ENCODE measurements at places on chromosomes 2 and 18.

GRCh38 chr2:218186355-218186766 is 19.6 kb upstream of the CXCR1 start:
- peak; percentile 80 for DNase-seq

DNA sequence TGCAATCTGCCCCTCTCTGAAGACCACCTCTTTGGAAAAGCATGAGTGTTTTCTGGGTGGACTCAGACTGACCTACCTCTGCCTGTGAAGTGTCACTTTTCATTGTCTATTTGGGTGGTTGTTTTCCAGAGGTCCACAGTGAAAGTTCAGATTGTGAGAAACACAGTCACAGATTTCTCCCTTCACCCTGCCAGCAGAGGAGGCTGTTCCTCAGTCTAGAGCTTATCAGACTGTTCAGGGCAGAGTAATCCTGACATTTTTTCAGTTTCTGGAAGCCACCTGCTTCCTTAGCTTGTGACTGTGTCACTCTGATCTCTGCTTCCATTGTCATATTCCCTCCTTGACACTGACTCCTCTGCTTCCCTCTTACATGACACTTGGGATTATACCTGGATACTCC is 55.4 kb upstream of the RMP24 start:
- no peak for DNase-seq

DNA sequence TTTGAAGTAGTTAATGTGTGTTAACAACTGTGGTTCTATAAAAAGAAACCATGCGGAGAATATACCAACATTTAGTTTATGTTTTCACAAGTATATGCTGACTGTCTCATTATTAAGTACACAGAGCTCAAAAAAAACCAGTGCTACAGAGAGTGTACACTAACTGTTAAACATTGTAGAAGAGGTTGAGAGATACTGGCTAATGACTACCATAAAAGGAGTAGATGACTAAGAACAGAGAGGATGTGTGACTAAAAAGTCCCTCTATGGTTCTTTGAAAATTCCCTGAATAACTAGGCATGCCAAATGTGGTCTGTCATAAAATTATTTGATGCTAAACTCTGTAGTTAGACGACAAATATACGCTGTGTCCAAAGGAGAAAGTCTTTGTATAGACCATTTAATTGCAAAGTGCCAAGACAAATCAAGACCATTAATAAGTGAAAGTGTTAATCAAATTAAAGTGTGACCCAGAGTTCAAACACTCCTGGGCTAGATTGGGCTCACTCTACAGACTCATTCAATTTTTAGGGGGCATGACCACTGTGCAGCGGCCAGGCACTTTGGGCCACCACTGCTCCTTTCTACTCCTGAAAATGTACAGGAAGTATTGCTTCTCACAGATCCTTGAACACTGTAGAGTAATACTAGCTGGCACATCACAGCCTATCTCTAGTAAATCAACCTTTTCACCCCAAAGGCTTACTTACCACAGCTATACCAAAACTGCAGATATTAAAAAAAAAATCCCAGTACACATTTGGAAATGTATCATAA is 45.1 kb upstream of the SERTAD2 start:
- DNase-seq: peak; percentile 25

- DNase-seq: no peak
Measured at GRCh38 chr2:103135679-103136078, 373.8 kb downstream of the TMEM182 start.

DNA sequence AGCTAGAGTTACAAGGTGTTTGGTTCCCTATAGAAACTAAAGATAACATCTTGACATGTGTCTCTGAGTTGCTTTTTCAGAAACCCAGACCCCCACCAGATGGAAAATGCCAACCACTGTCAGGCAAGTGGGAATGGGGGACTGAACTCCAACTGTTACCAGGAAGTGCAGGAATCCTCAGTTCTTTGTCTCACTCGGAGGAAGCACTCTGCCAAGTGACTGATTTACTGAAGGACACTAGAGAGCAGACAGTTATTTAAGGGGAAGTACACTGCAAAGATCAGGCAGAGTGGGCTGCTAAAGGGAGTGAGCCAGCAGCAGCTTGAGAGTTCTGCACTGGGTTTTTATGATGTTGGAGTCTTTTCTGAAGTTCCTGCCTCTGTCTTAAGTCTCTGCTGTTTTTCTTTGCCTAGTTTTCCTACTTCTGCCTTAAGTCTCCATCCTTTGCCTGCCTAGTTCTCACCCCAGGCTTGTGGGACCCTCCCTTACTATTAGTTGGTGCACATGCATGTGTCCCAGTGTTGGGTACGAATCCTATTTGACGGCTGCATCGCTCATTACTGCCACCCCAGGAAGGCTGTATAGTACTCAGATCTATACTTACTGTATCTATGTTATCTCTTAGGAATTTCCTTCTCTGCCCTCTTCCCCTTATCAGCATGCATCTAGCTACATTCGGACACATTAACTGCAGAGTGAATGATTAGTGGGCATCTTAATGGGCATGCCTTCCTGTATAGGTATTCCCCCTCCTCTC is 97.1 kb downstream of the TEX51 start:
- no peak for DNase-seq

DNA sequence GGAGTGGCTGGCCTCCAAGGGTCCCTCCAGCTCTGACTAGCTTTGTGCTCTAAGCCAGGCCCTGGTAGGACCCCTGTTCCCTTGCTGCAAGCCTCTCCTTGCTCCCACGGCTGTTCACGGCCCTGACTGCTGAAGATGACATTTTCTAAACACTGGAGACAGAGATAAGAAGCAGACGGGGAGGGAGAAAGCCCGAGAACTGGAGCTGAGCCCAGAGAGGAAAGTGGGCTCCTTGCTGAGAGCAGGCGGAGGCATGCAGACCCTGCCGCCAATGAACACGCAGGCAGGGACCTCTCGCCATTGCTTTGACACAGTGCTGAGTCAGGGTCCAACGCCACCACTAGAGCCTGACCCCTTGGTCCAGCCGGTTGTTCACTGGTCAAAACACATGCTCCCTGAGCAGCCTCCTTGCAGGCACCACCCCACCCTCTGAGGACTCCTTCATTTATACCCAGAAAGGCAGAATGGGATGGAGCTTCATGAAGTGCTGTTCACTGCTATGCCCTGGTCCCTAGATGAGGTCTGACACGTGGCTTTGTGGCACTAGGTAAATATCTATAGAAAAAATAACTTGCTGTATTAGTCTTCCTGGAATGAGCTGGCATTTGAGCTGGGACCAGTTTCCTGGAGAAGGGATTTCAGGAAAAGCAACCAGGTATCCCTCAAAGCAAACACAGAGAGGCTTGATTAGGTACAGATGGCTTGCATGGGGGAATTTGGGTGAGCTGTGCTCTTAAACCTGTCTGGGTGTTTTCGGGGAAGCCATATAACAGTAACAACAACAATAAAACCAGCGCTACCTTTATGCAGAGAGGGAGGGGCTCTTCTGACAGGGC is 65.7 kb downstream of the MCFD2 start:
- no peak for DNase-seq

DNA sequence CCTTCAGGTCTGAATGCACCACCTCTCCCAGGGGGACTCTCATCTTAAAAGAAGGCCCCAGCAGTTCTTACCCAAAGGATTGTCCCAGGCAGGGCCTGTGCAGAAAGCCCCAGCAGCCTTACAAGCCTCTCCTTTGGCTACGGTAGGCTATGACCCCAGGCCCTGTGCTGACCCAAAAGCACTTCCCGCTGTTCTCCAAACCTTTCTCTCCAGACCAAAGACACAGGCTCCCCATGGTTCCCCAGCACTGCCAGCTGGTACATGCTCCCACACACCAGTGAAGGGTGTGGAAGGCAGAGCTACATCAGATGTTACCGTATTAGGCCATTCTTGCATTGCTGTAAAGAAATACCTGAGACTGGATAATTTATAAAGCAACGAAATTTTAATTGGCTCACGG is 35.4 kb downstream of the LBH start:
- DNase-seq: no peak

GRCh38 chr2:36396878-36397539 is 41.4 kb downstream of the CRIM1 start:
- DNase-seq: no peak

GRCh38 chr2:104412384-104412783 is 441.5 kb upstream of the POU3F3 start:
- peak; percentile 36 for DNase-seq

DNA sequence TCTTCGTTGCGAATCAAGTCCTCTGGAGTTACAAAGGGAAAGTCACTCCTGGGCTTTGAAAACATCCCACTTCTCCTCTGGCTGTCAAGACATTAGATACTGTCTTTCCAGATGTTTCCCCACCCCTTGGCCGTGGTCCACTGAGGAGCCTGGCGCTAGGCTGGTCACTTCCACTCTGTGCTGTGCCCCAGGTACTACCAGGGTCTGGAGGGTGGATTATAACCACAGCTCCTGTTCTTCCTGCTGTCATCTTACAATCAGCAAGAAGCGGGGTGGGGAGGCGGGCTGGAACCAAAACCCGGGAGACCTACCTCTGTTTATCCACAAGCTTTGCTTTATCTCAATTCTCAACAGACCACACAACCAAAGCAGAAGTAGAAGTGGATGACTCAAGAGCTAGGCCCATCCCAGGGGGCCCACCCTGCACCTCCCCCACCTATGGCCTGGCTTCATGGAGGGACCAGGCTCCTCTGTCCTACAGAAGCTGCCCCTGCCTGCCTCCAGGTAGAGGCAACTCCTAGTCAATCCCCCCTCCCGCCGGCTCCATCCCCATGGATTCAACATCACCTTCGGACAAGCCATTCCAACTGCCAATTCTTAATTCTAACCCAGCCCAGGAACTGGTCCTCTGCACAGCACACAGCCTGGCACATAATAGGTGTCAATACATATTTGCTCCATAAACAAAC is 17.8 kb downstream of the SMAD7 start:
- no peak for DNase-seq

DNA sequence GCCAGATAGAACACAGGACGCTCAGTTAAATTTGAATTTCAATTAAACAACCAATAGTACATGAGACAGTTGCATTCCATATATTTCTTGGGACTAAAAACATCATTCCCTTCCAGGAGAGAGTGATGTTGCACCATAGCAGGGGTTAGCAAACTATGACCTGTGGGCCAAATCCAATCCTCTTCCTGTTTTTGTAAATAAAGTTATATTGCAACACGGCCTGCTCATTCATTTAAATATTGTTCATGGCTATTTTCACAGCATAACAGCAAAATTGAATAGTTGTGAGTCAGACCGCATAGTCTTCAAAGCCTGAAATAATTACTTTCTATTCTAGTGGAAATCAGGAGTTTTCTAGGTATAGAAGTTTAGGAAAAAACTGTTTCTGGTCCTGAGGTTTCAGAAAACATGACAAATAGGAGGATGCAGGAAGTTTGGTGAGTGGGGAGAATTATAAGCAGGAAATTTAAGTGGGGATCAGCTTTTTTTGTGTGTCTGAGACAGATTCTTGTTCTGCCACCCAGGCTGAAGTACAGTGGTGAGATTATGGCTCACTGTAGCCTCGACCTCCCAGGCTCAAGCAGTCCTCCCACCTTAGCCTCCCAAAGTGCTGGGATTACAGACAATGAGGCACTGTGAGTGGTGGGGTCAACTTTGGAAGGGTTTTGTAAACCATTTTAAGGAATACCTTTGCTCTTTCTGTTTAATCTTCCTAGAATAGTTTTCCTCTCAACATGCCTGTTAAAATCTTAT is 131.5 kb downstream of the SOCS6 start:
- DNase-seq: no peak

- DNase-seq: no peak
Measured at GRCh38 chr2:224211181-224211480, 172.0 kb upstream of the SERPINE2 start.

GRCh38 chr18:44840058-44840790 is 159.5 kb downstream of the SETBP1 start:
- DNase-seq: no peak

DNA sequence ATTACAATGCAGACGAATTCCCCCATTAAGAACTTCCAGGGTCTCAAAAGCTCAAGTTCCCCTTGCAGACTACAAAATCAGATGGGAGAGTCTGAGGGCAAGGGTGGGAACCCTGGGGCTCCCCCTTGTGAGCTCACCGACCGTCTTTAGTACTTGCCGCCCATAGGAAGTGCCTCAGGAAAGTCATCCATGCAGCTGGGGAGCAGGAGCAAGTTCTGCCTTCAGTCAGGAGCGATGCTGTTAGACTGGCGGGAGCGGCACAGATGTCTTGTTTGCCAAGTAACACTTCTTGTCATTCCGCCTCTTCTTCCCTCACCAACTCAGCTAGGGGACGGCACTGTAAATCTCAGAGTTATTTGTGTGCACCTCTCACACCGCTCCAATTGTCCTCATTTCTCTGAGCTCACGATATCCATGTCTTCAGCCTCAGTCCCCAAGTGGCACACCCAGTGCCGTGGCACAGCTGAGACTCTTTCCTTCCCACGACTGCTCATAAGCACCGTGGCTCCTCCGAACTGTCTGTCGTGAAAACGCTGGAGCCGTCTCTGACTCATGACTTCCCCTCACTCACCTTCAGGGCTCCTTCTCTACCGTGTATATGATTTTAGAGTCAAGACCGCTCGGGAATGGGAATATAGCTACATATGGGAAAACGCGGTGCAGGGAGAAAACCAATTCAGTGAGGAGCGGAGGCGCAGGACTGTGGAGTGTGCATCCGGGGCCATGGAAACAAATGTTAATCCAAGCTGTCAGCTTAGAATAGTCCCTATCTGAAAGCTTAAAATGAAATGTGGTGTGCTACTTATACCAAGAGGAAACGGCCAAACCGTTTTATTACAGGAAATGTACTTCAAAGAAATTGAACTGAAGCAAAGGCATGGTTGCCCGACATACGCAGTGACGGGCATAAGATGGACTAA is 34.0 kb downstream of the UXS1 start:
- peak; percentile 71 for DNase-seq

- no peak for DNase-seq
Measured at GRCh38 chr18:71831039-71831438, 713.1 kb downstream of the CBLN2 start.

- DNase-seq: no peak
Measured at GRCh38 chr18:34495506-34495905, 214.6 kb upstream of the DTNA start.

DNA sequence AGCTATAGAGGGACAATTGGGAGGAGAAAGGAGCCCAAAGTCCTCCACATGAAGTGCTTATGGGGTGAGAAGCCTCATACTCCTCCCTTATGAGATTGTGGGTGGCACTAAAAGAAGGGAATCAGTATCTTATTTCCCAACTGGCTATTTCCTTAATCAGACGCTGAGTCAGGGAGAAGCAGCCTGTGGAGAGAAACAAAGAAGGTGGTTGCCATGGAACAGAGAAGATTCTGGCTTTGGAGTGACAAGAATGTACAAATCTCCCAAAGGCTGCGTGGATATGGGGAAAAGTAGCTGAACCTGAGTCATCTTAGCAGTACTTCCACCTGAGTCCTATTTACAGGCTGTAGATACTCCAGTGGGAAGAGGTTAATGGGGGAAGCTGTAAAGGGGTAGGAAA is 115.8 kb upstream of the CWC22 start:
- no peak for DNase-seq

- DNase-seq: no peak
Measured at GRCh38 chr2:67243919-67244318, 153.2 kb upstream of the ETAA1 start.

GRCh38 chr2:181523756-181524155 is 66.6 kb downstream of the ITGA4 start:
- DNase-seq: no peak

- DNase-seq: no peak
Measured at GRCh38 chr2:240169486-240170353, 29.3 kb upstream of the OTOS start.

- DNase-seq: no peak
Measured at GRCh38 chr18:5197461-5197860, 404 bp upstream of the AKAIN1 start.

GRCh38 chr2:208415255-208415654 is 8.7 kb downstream of the PTH2R start:
- no peak for DNase-seq

All from activated T-cell treated with anti-CD3 and anti-CD28 coated beads, Interleukin-2, amount 50 U/mL, for 48 hours (primary cell).